ENCODE measurements at places on chromosomes 2 and 18. TPM values are rescaled to one million over a fixed set of nuclear protein-coding genes. Genes with fewer than 3 reads are reported as not detected.
A peak's percentile ranks its signal among the peaks of the same experiment; 100 is the strongest.

The MYO5B gene
- total RNA-seq, result 7.0 TPM

The REG1A gene
- total RNA-seq, result not detected

The RAD51AP2 gene
- total RNA-seq, result 11.6 TPM

The CNGA3 gene
- total RNA-seq, result 1.2 TPM

The TCF7L1 gene
- total RNA-seq, result 4.3 TPM

The ABCG5 gene
- 0.96 TPM for total RNA-seq

DNA sequence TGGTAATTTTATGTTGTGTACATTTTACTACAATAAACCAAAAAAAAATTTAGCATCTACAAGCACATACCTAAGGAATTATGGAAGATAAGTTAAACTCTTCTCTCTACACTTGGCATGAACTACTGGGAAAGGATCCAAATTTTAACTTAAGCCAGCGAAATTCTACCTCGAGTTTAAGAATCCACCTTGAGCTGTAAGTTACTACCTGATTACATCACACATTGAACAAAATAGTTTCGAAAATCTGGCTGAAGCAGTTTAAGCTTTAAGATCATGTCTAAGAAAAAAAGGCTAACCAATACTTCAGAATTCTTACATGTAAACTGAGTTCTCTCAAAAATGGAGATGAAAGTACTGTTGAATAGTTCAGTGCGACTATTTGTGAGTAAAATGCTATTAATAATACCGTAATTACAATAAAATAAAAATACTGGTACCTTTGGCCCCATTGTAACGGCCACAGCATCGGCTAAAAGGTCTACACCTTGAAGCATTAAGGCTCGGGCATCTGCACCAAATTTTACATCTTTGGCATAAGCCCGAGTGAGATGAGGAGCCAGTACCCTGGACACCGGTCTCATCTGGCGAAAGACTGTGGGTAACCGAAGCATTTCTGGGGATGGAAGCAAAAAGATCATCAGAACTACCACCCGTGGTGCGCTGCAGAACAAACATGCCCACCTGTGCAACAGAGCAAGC is 1.3 kb downstream of the HSPD1 start:
- DNase-seq, result no peak

DNA sequence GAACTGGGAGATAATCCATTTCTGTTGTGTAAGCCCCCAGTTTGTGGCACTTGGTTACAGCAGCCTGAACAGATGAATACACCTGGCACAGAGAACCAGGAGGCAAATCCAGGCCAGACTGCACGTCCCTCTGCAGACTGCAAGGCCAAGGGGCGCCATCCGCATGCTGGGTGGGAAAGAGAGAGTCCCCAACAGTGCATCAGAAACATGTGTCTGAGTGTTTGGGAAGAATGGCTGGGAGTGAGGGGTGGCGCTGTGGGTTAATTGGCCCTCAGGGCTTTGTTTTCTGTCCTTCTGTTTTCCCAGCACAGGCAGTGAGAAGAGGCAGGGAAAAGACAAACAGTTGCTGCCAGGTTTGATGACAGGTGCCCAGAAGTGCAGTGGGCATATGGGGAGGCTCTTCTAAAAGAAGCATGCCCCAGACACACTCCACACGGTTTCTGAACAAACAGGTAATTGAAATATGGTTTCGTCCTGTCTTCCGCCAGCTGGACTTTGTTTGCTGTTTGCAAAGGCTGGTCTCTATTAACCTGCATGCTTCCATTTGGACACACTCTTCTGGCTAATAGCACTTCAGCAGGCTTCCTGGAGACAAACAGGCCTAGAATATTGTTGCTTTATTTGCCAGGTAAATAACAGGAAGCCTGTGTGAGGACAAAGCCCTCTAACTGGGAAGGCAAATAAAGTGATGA is 43.4 kb upstream of the SEC11C start:
- DNase-seq, result no peak

DNA sequence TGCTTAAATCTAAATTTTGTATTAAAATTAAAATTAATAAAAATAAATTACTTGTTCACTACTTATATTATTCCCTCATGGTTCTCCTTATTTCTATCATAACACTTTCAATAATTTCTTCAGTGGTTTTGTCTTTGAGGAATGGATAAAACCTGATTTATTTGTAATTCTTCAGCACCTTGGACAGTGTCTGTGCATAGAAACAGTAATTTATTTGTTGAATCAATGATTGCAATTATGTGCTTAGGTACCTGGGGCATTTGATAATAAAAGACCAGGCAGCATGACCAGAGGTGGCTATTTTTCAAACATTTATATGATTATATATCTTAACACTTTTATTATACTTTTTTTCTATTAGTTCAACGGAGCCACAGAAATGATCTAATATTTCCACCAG is 1062.7 kb downstream of the DSC3 start:
- peak; percentile 2 for DNase-seq

GRCh38 chr2:5215989-5216607 is 476.1 kb upstream of the SOX11 start:
- no peak for DNase-seq

DNA sequence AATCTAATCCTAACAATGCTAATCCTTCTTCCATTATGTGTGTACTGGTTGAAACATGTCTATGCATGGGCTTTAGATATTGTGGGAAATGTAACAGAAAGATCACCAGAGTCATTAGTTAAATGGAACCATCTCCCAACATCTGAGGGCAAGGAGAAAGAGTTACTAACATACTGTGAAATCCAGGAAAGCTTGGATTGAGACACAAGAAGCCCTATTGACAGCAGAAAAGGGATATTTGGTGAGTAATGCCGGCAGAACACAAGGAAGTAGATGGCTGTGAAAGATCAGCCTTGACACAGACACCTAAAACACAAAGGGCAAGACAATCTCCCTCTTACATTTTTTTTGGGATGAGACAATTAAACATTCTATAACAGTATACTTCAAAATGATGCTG is 28.5 kb upstream of the LAMA1 start:
- no peak for DNase-seq

DNA sequence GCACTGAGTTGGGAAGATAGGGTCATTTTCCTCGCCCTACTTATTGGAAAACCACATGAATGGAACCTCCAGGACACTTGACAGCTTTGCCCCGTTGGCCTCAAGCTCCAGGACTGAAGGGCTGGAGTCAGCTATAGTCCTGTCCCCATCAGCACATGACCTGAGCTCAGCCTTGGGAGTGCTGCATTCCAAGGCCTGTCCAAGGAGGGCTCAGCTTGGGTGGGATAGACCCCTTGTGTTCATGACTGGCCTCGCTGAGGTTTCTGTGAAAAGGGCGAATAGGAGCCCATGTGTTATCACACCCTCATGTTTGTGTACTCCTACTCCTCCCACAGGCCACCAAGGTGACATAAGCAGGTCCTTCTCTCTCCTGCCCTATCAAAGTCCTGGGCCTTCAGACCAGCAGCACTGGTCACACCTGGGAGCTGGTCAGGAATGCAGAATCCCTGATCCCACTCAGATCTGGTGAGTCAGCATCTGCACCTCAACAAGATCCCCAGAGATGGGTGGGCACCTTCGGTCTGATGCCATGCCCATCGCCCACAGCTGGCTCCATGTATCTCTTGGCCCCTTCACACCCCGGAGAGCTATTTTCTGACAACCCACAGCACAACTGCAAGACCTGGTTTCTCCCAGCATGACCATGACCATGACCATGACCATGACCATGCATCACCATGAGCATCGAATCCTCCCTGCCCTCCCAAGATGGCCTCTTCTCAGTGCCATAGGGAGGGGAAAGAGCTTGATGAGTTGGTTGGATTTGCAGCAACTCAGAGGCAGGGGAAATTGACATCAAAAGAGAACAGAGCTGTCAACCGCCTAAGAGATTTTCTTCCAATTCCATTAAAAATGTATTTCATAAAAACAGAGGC is 83.0 kb upstream of the RAB6C start:
- no peak for DNase-seq

DNA sequence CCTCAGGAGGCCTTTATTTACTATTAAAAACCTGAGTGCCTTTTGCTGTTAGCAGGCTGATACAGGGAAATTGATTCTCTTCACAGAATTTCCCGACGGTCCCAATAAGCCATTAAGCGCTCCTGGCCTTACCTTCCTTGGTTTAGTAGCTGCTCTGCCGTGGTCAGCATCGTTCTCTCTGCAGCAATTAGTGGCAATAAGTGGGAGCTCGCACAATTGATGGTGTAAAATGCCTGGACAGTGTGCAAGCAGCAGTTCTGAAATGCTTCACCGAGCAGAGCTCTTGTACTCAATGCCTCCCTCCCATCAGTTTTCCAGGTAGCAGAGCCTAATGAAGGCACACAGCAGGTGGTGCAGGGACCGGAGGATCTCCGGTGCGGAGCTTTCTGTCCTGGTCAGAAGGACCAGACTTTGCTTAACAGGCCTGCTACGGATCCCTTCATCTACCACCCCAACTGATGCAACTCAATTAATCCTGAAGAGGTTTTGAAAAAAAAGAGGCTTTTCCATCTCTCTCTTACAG is 1.1 kb upstream of the LINC00305 start:
- no peak for DNase-seq

DNA sequence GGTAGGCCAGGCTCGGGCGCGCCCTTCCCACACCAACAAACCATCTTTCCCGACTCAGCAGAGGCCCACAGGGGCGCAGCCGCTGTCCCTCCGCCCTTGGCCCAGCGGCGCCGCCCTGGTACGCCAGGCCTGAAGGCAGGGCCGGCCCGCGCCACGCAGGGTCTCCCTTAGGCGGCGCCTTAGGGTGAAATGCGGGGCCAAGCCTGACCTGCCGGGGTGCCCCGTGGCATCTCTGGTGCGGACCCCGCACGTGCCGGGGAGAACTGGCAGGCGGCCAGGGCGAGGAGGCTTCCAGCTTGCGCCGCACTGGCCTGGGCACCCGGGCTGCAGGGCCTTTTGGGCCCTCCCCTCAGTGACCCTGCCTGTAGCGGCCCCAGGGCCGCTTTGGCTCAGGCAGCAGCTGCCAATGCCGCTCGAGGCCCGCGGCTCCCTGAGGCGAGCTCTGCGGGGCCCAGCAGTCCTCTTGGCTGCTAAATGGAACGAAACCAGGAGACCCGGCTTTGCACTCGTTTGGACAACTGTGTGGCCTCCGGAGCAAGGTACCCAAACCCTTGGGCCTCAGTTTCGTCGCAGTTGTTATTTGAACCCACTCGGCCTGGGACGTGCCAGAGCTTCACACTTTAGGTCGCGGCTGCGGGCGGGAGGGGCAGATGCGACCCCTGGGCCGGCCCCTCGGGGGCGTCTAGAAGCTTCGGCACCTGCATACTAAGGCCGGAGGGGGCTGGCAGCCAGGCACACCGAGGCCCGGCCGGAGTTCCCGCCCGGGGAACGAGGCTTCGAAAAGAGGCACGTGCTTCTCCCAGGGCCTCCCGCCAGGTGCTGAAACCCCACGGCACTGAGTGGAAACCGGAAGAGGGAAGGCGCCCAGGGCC is 8.5 kb downstream of the OTX1 start:
- no peak for DNase-seq

GRCh38 chr18:9926223-9926894 is 12.5 kb downstream of the VAPA start:
- DNase-seq, result no peak

DNA sequence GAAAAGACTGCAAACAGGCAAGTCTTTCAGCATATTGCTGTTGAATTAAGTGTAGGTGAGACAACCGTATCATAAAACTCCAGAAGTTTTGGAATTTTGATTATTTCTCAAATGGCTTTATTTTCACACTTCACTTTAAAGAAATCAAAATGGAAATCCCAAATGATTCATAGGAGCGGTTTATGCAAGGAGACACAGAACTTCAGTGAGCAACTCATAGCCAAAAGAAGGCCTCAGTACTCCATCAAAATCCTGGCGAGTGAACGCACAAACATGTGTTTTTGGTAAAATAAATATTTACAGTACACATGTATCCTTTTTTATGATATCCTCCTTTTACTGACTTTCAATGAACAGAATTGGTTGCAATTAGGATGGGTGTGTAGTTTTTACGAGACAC is 140.4 kb upstream of the APCDD1 start:
- DNase-seq, result no peak

DNA sequence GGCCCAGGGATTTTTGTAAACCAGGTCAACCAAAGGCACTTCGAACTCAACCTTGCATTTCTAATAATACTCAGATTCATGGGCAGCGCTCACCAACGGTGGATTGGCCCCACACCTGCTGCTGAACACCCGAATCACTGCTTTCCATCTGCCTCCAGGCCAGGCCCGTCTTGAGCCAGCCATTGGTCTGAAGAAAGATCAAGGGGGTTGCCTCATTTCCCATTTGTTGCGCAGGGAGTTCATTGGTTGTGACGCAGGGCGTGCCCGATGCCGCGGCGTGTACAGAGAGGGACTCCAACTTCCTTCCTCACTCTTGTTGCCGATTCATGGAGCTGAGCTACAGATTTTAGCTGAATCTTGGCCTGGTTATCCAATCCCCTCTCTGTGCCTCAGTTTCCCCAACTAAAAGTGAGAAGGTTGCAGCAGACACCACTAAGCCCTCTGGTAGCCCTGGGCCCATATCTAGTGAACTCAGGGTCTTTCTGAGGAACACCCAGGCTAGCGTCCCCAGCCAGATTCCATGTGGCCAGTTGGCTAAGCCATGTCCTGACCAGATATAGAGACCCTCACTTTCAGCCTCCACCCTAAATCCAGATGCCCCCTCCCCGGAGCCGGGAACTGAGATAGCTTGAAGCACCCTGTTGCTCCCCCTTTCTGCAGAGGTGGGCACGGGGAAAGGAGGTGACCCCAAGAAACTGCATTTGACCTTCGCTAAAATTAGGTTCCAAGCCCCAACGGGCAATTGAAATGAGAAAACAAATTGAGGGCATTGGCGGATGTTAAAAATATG is 60.9 kb upstream of the HPCAL1 start:
- no peak for DNase-seq

GRCh38 chr2:126221506-126221905 is 434.5 kb upstream of the GYPC start:
- no peak for DNase-seq

DNA sequence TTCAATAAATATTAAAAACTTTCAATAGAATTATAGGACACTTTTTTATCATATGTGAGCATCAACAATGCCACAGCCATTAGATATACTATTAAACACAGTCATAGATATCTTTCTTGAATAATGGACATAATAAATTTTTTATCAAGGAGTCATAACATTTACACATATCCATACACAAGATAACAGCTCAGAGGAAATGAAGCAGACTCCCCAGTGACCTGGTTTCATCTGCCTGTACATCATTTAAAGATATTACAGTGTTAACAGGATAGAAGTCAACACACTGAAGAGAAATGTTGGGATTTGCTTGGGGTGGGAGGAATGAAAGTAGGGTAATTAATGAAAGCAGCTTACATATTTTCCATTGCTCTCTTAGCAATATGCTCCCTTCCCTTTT is 5.1 kb downstream of the SCG2 start:
- DNase-seq, result peak; percentile 42

GRCh38 chr2:232338759-232339106 is 39.8 kb upstream of the ALPP start:
- DNase-seq, result no peak

GRCh38 chr2:188852772-188853171 is 121.4 kb upstream of the COL3A1 start:
- peak; percentile 37 for DNase-seq

DNA sequence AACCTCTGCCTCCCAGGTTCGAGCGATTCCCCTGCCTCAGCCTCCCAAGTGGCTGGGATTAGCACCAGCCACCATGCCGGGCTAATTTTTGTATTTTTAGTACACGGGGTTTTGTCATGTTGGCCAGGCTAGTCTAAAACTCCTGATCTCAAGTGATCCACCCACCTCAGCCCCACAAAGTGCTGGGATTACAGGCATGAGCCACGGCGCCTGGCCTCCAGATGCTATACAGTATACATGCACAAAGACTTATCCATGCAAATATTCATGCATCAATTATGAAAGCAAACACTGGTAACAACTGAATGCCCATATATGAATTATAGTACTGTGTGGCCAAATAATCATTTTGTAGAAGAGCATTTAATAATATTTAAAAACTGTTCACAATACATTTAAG is 36.0 kb upstream of the SOS1 start:
- DNase-seq, result peak; percentile 76

GRCh38 chr2:68404893-68405799 is 40.1 kb downstream of the PLEK start:
- DNase-seq, result no peak

Data from umbilical cord (tissue), 2 donors.